ENCODE measurements at places on chromosomes 12 and 14. TPM values are rescaled to one million over a fixed set of nuclear protein-coding genes. Genes with fewer than 3 reads are reported as not detected.
A peak's percentile ranks its signal among the peaks of the same experiment; 100 is the strongest.

DNA sequence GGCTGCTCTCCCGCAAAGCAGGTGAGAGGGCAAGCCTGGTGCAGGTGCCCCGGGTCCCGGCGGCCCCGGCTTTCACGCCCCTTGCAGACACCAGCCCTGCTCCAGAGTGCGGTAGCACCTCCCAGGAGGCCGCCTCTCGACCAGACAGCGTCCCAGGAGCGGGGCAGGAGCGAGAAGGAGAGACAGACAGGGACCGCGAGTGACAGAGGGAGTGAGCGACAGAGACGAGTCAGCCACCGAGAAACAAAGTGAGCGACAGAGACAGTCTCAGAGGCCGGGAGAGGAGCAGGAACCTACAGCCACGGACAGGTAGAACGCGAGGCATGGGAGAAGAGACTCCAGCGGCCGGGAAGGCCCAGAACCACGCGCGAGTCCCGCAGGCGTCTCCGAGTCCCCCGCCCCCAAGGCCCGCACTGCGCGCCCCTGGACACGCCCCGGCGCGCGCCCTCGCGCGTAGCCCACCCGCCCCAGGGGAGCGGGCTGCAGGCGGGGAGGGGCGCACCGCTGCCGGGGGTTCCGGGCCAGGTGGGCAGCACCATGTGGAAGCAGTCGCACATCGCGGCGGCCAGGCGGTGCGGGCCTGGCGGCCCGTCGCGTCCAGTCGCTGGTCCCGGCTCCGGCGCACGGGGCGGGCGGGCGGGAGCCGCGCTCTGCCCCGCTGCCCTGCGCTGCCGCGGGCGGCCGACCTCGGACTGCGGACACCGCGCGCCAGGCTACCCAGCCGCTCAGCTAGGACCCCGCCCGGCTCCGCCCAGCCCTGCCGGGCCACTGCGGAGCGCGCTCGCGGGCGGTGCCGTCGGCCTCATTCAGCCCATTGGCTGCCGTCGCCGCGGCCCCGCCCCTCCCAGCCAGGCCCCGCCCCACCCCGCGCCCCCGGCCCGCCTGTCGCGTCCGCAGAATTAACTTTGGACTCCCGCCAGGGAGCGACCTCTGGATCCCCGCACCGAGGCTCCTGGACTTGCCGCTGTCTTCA is at the start of gene AHNAK2:
TSS of gene AHNAK2 (minus strand) at position 694 of the 973 bp plus-strand sequence. CDS start at position 557, 137 bp downstream.
- peak; percentile 74 for DNase-seq

DNA sequence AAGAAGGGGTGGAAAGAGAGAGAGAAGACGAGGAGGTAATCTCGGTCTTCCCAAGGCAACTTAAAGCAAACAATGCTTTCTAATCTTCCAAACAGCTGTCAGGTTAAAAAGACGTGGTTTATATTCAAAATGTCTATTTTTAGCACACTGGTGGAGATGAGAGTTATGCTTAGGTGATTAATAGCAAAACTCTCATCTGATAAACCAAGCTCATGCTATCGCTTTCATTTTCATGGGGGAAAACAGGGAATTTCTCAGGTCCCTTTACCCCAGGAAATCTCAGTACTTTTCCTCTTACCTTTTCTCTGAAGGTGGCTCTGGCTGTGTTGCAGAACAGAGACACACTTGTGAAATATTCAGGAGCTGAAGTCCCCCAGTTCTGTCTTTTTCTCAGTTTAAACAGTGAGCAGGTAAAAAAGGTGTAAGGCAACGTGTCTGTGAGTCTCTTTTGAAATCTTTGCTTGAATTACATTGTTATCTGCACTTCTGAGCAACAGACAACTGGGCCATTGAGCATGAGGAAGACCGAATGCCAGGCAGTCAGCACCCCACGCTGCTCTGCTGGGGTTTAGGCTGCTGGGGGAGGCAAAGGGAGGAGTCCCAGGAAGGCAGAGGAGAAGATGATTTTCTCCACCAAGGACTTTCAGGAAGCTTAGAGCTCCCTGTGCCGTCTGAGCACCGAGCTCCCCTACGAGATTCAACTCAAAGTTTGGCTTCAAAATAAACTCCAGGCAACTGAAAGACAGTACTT is 759.3 kb downstream of the BCL11B start:
- DNase-seq = no peak

DNA sequence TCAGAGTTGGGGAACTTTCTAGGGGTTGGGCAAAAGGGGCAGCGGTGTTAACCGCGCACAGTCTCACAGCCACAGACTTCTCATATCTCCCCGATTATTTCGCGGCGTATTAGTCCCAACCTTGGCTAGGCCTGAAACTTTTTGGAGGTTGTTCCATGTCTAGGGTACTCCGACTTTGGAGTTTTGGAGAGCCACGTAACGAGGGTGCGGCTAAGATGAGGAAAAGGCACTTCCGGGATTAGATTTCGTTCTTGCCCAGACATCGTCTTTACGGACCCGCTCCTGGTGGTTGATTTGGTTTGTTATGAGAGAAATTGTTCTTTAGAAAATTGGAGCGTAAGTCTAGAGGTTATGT is 513 bp downstream of the CCNK start:
- no peak for DNase-seq

GRCh38 chr14:59123531-59123930 is 64.9 kb upstream of the DAAM1 start:
- no peak for DNase-seq

DNA sequence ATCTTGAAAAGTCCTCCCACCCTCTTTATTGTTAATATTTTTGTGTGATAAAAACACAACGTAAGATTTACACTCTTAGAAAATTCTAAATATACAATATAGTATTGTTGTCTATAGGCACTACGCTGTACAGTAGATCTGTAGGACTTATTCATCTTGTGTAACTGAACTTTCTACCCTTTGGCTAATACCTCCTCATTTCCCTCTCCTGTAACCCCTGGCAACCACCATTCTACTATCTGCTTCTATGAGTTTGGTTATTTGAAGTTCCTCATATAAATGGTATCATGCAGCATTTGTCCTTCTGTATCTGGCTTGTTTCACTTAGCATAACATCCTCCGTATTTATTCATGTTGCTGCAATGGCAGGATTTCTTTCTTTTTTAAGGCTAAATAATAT is 5.2 kb upstream of the CLEC9A start:
- no peak for DNase-seq

GRCh38 chr14:54697001-54697400 is 130.1 kb downstream of the SAMD4A start:
- DNase-seq = no peak

DNA sequence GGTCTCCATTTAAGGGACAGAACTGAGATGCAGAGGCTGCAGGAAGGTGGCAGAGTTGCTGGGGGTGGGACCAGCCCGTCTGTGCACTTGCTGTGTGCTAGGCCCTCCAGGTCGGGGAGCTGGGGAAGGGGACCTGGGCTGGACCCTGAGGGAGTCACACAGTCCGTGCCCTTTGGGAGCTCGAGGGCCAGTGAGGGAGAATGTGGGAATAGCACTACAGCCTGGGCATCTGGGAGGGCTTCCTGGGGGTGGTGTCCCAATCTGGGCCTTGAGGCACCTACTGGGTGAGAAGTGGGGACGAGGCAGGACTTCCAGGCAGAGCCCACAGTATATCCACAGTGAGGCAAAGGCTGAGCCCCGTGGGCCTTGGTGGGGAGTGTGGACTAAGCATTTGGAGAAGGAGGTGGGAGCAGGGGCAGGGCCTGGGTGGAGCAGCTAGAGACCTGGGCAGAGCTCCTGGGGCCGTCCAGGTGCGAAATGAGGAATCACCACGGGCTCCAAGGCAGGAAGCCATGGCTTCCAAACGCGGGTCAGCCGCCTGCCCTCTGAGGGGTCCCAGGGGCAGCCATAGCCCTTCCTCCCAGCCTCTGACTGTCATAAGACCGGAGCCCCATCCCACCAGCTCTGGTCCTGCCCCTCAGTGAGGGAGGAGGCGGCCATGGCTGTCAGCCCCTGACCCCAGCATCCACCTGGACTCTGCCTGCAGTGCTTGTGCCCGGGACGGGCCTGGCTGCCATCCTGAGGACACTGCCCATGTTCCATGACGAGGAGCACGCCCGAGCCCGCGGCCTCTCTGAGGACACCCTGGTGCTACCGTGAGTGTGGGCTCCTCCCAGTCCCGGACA is 6.6 kb downstream of the ASPG start:
- DNase-seq = no peak

- no peak for DNase-seq
These were observed 11.6 kb upstream of the NEK9 start for GRCh38 chr14:75138492-75138891.

- DNase-seq = no peak
These were observed 245.8 kb upstream of the NAV3 start for GRCh38 chr12:77584860-77585259.

- DNase-seq = no peak
These were observed 5.6 kb downstream of the MYL6 start for GRCh38 chr12:56163533-56164344.

DNA sequence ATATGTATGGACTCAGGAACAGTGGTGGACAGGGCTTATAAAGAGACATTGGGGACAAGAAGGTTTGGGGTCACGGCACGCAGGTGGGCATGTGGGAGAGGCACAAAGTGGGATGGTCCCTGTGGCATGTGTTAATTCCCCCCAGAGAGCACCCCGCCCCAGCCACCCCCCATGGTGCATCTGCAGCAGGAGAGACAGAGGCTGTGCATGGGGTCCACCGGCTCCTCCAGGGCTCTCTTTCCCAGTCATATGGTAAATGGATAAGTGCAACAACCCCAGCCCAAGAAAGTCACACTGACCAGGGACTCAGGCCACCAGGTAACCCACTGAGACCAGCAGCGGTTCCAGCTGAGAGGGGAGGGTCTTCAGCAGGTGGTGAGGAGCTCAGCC is 242.1 kb downstream of the BCL11B start:
- no peak for DNase-seq

- no peak for DNase-seq
These were observed 222.4 kb downstream of the GLT1D1 start for GRCh38 chr12:129075460-129076208.

- no peak for DNase-seq
These were observed 52.2 kb downstream of the TESC start for GRCh38 chr12:117046861-117047530.

DNA sequence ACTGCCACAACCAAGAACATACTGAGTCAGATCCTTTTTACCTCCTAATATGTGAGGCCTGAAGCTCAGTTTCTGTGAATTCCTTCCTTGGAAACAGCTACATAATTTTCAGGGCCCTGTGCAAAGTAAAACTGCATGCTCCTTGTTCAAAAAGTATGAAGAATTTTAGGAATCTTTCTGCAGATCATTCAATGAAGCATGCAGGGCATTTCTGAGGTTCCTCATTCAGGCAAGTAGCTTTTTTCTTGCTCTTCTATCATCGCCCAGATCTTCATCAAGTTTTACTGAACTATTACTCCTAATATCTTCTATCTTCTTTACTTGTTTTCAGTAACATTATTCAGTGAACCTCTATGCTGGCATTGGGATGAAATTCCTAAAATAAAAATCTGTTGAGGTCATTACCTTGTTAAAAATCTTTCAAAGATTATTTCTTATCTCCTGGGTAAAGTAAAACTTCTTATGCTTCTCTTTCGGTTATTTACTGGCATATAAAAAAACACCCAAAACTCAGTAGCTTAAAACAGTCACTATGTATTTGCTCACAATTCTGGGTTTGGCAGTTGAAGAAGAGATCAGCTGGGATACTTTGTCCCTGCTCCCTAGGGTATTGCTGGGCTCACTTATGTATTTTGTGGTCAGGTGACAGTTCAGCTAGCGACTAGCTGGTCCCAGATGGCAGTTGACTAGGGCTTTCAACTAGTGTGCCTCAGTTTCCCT is 42.6 kb upstream of the KRR1 start:
- no peak for DNase-seq

- no peak for DNase-seq
These were observed 316.6 kb downstream of the GLT1D1 start for GRCh38 chr12:129169928-129170327.

- DNase-seq = no peak
These were observed 1165.4 kb downstream of the TMEM121 start for GRCh38 chr14:106691601-106692291.

GRCh38 chr14:92844204-92844603 is 50.1 kb downstream of the GOLGA5 start:
- no peak for DNase-seq

Gene ALDH2
- 24.1 TPM for total RNA-seq

Gene RHEBL1
- 1.2 TPM for total RNA-seq

Gene MYRFL
- 0.82 TPM for total RNA-seq

Gene SERPINA10
- not detected for total RNA-seq

Gene TMEM229B
- 22.4 TPM for total RNA-seq

Gene CLEC4C
- not detected for total RNA-seq
